ENCODE measurements at places on chromosomes 2 and 18. TPM values are rescaled to one million over a fixed set of nuclear protein-coding genes. Genes with fewer than 3 reads are reported as not detected.
A peak's percentile ranks its signal among the peaks of the same experiment; 100 is the strongest.

DNA sequence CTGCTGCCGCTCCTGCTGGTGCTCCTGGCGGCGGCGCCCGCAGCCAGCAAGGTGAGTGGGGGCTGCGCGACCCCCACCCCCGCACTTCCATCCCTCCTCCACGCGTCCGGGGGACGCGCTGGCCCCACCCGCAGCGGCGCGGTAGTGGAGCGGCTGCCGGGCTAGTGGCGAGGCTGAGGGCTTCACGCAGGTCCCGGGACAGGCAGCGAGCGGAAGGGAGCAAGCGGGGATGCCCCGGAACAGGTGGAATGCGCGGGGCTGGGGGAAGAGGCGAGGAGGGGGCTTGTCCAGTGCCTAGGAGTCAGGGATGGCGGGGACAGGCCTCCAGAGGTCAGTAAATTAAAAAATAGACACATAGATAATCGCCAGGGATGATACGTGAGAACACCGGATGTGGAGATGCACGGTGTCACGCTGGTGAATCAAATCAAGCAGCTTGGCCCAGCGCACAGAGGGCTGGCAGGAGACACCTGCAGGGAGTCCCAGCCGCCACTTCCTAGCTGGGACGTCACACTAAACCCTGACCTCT is 403 bp downstream of the COL4A3 start:
- no peak for DNase-seq

- no peak for DNase-seq
These were observed 25.8 kb downstream of the SANBR start for GRCh38 chr2:61091485-61091884.

TRIB2 gene
- total RNA-seq, result 83.6 TPM

NEB gene
- 1.4 TPM for total RNA-seq

GRCh38 chr2:201931951-201932350 is 101.7 kb upstream of the FZD7 start:
- DNase-seq, result no peak

CIB4 gene
- total RNA-seq, result not detected

AQP12A gene
- not detected for total RNA-seq

GRCh38 chr2:231992888-231993287 is 31.4 kb downstream of the DIS3L2 start:
- DNase-seq, result no peak

DNA sequence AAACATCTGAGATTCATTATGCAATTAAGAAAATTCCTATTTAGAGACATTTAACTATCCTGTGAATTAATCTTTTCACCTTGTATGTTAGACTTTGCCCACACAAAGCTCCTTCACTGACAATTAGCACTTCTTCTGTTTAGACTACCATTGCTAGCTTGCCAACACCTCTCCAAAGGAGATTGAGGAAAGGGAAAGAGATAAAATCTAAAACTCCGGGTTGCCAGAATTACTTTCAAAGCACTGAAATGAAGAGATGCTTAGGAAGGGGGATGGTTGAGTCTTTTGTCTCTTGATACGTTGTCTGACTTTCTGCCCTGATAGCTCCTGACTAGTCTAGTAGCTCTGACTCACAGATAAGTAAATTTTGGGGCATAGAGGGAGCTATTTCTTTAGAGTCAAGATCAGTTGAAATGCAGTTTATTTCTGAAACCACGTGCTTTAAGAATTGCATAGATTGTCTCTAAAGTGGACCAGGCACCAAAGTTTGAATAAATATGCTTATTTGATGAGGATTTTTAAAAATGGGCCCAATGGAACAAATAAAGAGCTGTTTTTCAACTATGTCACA is 74.1 kb upstream of the DSEL start:
- DNase-seq, result no peak

CYP27A1 gene
- 12.0 TPM for total RNA-seq

HOXD4 gene
- 9.5 TPM for total RNA-seq

GRCh38 chr18:32722279-32722678 is 50.5 kb downstream of the KLHL14 start:
- no peak for DNase-seq

DNA sequence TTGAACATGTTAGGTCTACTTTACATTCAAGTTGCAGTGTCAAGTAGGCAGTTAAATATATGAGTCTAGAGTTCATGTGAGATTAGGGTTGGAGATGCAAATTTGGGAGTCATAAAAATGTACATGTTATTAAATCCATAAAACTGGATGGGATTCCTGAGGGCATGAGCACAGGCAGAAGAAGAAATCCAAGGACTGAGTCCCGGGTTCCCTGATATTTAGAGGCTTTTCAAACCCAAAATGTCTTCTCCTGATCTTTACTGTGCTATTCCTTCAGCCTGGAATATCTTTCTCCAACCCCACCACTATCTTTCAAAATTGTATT is 23.3 kb upstream of the EXOC6B start:
- DNase-seq, result no peak

- no peak for DNase-seq
These were observed 133.6 kb downstream of the UBE2E3 start for GRCh38 chr2:181114021-181114420.

INPP5D gene
- total RNA-seq, result 15.4 TPM

DNA sequence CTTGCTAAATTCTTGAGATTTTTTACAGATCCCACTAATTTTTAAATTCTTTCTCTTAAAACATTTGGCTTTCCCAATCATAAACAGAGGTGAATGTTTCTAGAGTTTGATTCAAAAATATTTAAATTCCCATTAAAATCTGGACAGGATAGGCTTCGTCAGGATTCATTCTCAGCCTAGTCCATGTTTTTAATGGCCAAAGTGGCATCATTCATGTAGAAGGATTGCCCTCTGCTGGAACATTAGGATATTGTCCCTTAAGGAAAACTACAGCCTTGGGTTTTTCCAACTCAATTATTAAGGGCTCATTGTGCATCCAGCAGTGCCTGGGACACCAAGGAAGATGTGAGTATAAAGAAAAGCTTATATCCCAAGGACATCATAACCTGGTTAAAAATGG is 71.7 kb downstream of the TPGS2 start:
- no peak for DNase-seq

GRCh38 chr2:98709535-98709934 is 21.4 kb downstream of the MGAT4A start:
- DNase-seq, result no peak

CCDC121 gene
- 3.5 TPM for total RNA-seq

GRCh38 chr2:234091432-234091879 is 41.0 kb downstream of the SPP2 start:
- no peak for DNase-seq

REG1B gene
- total RNA-seq, result not detected

STAT4 gene
- 0.51 TPM for total RNA-seq

GRCh38 chr2:29060441-29060840 is 13.9 kb downstream of the PCARE start:
- no peak for DNase-seq

ADD2 gene
- 4.7 TPM for total RNA-seq

DNA sequence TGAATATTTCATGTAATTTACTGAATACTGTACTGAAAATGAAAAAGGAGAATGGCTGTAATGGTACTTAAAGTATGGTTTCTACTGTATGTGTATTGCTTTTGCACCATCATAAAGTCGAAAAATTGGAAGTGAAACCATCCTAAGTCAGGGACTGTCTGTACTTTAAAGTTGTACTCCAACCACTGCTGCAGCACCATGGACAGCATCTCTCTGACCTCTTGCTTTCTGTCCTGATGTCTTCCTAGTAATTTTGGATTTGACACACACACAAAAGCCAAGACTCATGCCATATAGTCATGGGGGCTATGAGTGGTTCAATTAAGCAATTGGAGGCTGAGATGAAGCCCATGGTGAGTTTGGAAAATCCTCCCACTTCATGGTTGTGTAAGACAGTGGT is 256.3 kb upstream of the PKDCC start:
- no peak for DNase-seq

- peak; percentile 46 for DNase-seq
These were observed 323.2 kb downstream of the OSR1 start for GRCh38 chr2:19035238-19035637.

DNA sequence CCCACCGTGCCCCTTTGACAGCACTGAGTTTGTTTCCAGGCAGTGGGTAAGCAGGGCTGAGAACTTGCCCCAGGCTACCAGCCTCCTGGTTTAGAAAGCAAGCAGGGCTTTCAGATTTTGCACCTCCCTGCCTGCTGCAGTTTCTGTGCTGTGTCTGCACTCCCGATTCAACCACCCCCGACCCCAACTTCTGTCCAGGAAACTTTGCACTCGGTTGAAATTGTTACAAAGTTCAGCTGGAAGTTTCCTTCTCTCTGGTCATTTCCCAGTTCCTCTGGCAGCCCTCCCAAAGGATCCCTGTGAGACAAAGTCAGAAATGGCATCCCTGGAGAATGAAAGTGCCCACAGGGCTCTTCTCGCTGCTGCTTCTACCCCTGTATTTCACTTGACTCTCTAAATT is 12.4 kb upstream of the UPP2 start:
- DNase-seq, result no peak

GRCh38 chr2:229408356-229408755 is 137.3 kb upstream of the PID1 start:
- DNase-seq, result peak; percentile 60

AKAIN1 gene
- not detected for total RNA-seq

DNA sequence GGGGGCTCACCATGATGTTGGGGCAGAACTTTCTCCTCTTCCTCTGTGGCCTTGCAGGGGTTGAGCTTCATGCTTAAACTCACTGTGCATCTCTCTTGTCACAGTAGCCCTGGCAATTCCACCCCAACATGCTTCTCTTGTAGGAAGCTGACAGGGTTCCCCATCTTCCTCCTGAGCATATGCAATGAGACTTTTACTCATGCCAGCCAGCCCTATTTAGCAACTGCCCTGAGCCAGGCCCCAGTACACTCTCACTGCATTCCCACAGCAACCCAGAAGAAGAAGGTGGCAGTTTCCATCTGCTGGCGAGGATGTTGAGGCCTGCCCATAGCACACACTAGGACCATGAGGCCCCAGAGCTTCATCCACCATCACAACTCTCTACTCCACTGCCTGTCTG is 72.2 kb upstream of the TEX51 start:
- no peak for DNase-seq

DNA sequence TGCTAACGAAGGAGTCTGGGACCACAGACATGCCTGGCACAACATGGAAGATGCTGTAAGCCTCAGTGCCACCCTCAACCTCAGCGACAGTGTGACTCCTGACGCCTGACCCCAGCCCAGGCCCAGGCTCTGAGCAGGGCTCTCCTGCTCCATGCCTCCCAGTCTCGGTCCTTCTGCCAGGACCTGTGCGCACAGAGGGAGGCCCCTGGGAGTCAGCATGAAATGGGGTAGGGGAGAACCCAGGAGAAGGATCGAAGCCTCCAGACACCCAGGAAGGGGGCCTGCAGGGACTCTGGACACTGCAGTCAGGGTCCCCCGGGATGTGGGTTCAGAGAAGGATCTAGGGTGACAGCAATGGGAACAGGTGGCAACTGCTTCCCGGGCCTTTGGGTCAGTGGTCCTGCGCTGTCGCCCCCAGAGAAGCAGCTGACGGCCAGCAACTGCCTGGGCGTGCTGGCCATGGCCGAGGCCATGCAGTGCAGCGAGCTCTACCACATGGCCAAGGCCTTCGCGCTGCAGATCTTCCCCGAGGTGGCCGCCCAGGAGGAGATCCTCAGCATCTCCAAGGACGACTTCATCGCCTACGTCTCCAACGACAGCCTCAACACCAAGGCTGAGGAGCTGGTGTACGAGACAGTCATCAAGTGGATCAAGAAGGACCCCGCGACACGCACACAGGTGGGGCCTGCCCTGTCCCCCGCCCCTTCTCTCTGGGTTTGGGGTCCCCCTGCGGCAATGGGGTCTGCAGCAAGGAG is 233.9 kb downstream of the ATAD2B start:
- no peak for DNase-seq

SMIM21 gene
- not detected for total RNA-seq

DNA sequence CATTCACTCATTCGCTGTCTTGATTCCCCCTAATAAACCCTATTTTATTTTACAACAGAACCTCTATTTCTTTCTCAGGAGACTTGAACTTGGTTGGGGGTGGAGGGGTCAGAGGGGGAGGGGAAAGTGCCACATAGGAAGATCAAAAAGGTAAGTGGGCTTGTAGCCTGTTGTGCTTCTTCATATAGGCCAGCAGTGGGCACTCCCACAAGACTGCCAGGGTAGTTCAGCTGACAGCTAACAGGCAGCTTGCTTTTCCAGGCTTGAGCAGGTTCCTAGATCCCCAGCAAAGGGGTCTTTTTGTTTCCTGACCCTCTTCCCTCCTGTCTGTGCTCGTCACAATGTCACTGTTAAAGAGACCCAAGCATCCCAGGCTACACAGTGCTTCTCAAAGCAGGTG is 829 bp upstream of the KIAA2012 start:
- DNase-seq, result no peak

METAP1D gene
- 7.9 TPM for total RNA-seq

CYS1 gene
- 7.2 TPM for total RNA-seq

- DNase-seq, result no peak
These were observed 156.4 kb downstream of the PPP1R1C start for GRCh38 chr2:182142062-182142461.

DNA sequence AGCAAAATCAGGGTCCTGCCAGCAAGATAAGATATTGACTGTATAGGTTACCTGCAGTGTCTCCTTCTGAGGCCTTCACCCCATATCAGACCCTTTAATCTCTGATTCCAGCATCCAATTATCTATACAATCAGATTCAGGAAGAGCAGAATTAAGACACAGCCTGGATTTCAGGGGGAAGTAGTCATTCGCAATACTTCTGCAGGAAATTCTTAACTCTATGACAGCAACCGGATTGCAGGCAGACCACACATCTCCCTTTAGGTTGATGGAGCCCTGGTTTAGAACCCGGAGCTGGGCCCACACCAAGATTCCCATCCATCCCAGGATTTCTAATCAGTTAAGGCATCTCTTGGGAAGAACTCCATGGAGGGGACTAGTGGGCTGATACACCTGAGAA is 9.5 kb downstream of the ARL4C start:
- DNase-seq, result no peak

DNA sequence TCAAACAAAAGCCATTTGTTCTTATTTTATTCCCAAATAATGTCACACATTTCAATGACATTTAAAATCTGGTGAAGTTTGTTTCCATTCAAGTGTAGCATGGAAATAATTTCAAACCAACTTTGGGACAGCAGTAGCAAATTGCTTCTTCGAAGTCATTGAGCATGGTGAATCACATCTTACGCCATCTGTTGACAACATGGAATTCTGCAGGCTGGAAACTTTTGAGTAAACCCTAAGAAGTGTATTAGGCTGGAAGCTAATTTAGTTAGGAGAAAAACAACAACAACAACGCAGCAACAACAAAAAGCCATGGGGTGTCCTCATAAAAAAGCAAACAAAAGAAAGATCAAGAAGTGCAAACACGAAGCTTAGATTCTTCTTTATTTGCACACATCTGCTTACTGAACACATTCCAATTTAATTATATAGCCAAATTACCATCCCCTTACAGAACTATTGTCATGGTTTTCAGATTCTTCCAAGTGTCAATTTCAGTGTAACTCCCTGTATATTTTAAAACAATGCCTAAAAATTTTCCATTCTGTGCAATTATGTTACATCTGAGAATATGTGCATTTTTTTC is 659.0 kb upstream of the CDH7 start:
- DNase-seq, result no peak

CSRNP3 gene
- total RNA-seq, result 5.9 TPM

GRCh38 chr2:19659024-19659792 is 242.6 kb downstream of the TTC32 start:
- DNase-seq, result no peak

GRCh38 chr2:181464966-181465365 is 7.8 kb downstream of the ITGA4 start:
- no peak for DNase-seq

GRCh38 chr2:100529900-100530299 is 32.9 kb upstream of the PDCL3 start:
- DNase-seq, result no peak
